Mesendoderm (in vitro differentiated cells): ENCODE measurements at places on chromosomes 12 and 14.

- no peak for DNase-seq
- H3K4me1 ChIP-seq = no peaks in the 10 kb centered on the region
- H3K27me3 ChIP-seq = no peaks in the 10 kb centered on the region
- no peak overlapping the region for H3K27ac ChIP-seq
- H3K4me3 ChIP-seq = no peak overlapping the region
Measured at GRCh38 chr14:98223106-98223505, 1048.9 kb downstream of the BCL11B start.

DNA sequence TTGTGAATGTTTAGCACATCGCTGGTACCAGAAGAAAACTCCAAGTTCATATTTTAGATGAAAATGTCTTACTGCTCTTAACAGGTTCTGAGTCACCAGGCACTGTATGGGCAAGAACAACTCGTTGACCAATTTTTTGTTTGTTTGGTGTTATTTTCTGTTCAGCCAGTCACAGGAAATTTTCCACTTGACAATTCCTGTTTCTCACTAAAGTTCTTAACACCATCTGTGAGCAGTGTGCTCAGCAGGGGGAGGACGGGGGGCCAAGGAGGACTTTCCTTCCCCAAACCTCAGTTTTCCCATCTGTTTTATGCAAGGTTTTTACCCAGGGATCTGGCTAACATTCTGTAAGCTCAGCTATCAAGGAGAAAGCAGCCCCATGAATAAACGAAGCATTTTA, 3.0 kb downstream of the NUAK1 start:
- no peak for DNase-seq
- peaks cover 36% of the 10 kb centered on the region for H3K4me1 ChIP-seq

DNA sequence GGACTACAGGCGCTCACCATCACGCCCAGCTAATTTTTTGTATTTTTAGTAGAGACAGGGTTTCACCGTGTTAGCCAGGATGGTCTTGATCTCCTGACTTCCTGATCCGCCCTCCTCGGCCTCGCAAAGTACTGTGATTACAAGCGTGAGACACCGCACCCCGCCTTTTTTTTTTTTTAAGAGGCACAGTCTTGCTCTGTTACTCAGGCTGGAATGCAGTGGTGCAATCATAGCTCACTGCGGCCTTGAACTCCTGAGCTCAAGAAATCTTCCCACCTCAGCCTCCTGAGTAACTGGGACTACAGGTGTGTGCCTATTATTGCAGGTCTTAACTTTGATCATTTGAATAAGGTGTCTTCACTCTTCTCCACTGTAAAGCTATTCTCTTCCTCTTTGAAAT, 5.3 kb upstream of the GLTP start:
- no peak overlapping the region for H3K4me3 ChIP-seq
- no peak for DNase-seq
- no peak overlapping the region for H3K27ac ChIP-seq
- H3K36me3 ChIP-seq = no peaks in the 10 kb centered on the region
- peaks cover 9% of the 10 kb centered on the region for H3K4me1 ChIP-seq

DNA sequence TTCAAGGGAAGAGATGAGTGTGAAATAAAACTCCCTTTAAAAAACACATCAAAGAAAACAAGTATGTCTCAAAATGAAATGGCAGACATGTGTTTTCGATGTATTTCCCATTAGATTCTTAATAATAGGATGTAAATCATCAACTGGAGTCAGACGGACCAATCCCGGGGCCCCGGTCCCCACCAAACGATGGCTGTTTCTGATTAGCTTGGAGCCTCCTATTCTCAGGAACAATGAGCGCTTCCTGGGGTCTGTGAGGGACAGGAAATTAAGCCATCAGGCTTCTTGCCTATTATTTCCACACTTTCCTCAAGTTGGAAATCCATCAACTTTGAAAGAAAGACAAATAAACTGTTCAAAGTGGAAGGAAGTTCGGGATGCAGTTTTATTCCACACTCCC, 179.4 kb downstream of the EFCAB11 start:
- no peak overlapping the region for H3K27ac ChIP-seq
- peaks cover 9% of the 10 kb centered on the region for H3K4me1 ChIP-seq
- DNase-seq = no peak
- H3K4me3 ChIP-seq = no peak overlapping the region
- H3K36me3 ChIP-seq = no peaks in the 10 kb centered on the region
- no peaks in the 10 kb centered on the region for H3K27me3 ChIP-seq

DNA sequence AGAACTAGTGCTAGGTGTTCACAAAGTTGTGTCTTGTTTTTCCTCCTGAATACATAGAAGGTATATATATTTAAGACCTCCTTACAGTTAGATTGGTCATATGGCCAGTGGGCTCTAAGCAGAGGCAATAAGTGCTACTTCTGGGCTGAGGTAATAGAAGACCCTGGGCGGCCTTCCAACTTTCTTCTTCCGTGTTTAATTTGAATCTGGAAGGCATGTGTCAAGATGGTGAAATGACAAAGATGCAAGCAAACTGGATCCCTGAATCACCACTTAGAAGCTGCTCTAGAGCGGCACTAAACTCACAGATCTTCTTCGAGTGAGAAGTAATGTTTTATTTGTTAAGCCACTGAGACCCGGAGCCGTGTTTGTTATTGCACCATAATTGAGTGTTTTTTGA, 201.0 kb upstream of the GZMB start:
- H3K36me3 ChIP-seq = no peaks in the 10 kb centered on the region
- H3K27me3 ChIP-seq = no peaks in the 10 kb centered on the region
- H3K27ac ChIP-seq = no peak overlapping the region

DNA sequence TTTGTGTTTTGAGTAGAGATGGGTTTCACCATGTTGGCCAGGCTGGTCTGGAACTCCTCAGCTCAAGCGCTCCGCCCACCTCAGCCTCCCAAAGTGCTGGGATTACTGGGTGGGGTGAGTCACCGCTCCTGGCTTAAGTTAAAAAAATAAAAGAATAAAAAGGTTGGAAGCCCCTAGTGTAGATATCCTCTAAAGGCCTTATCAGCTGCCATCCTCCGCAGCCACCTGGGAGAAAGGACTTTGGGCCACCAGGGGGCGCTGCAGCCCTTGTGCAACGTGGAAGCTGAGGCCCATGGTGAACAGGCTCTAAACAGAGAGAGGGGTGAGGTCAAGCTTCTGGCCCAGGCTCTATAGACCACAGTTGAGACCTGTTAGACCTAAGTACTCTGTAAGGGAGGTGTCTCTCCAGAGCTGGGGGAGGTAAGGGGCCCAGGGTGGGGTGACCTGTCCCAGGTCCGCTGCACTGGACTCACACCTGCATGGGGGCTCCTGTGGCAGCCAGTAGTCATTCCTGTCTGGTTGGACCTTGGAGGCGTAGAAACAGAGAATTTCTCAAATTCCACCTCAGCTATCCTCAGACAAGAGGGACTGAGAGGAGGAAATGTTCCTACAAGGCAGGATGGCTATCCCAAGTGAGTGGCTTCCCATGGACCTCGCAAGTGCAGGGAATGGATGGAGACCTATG, 14.0 kb upstream of the RACGAP1 start:
- H3K4me1 ChIP-seq = no peaks in the 10 kb centered on the region
- no peaks in the 10 kb centered on the region for H3K36me3 ChIP-seq
- H3K4me3 ChIP-seq = no peak overlapping the region
- no peak overlapping the region for H3K27ac ChIP-seq
- no peaks in the 10 kb centered on the region for H3K27me3 ChIP-seq
- peak; percentile 97 for DNase-seq

GRCh38 chr14:61322011-61322798, 826 bp downstream of the PRKCH start:
- DNase-seq = no peak
- peak overlapping the region; percentile 10 for H3K4me3 ChIP-seq
- peaks cover 3% of the 10 kb centered on the region for H3K4me1 ChIP-seq
- no peaks in the 10 kb centered on the region for H3K27me3 ChIP-seq
- H3K36me3 ChIP-seq = no peaks in the 10 kb centered on the region

DNA sequence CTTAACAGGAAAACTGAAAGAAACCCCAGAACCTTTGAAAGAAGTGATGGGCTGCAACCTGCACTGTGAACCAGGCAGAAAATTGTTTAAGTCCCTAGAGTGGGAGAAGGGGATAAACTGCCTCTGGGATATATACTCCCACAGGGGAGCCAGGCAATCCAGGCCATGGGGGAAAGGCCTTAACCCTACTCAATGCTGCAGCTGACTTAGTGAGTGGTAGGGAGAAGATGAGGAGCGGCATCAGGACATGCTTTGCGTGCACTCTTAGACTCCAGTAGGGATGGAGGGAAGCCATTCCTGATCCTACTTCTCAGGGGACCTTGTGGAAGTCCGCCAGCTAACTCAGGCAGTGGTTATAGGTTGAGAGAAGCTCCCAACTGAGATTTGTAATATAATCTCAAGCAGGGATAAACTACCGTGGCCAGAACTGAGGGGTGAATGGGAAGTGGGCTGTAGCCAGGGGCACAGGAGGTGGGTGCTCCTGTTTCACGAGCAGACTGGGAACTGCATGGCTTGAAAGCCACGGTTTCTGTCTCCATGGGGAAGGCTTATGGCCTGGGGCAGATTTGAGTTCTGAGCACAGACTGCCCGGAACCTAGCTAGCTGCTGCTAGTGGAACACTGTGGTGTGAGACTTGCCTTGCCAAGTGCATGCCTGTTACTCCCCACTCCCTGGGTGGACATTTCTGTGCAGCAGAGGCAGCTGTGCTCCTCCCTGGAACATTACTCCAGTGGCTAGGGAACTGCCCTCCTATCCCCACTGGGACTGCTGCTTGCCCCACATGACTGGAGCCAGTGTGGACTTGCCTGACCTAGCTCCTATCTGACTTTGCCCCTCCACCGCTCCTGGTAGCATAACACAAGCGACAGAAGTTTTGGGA, 119.2 kb upstream of the SCAF11 start:
- no peak overlapping the region for H3K27ac ChIP-seq
- no peaks in the 10 kb centered on the region for H3K4me1 ChIP-seq
- no peaks in the 10 kb centered on the region for H3K36me3 ChIP-seq
- H3K4me3 ChIP-seq = no peak overlapping the region

GRCh38 chr12:107929436-107929835, 154.9 kb downstream of the ASCL4 start:
- H3K4me3 ChIP-seq = no peak overlapping the region
- H3K27ac ChIP-seq = no peak overlapping the region
- H3K4me1 ChIP-seq = no peaks in the 10 kb centered on the region
- DNase-seq = peak; percentile 79
- H3K27me3 ChIP-seq = no peaks in the 10 kb centered on the region

DNA sequence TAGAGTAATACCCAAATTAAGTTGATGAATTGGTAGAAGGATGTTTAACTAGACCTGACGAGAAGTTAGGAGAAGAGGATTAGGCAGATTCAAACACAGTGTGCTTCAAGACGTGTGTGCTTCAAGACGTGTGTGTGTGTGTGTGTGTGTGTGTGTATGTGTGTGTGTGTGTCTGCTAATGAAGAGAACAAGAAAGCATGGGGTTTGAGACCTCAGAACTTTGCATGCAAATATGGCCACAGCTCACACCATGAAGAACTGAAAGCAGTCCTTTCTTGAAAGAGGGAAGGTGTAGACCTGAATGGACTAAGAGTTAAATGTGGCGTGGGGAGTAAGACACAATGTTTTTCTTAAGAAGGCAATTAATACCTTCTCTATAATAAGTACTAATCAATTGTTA, 32.5 kb upstream of the SSPN start:
- no peaks in the 10 kb centered on the region for H3K36me3 ChIP-seq
- H3K27me3 ChIP-seq = no peaks in the 10 kb centered on the region
- H3K4me1 ChIP-seq = no peaks in the 10 kb centered on the region

- no peak for DNase-seq
- no peak overlapping the region for H3K4me3 ChIP-seq
- H3K4me1 ChIP-seq = no peaks in the 10 kb centered on the region
- H3K36me3 ChIP-seq = no peaks in the 10 kb centered on the region
Measured at GRCh38 chr14:88986146-88986841, 161.8 kb downstream of the TTC8 start.

DNA sequence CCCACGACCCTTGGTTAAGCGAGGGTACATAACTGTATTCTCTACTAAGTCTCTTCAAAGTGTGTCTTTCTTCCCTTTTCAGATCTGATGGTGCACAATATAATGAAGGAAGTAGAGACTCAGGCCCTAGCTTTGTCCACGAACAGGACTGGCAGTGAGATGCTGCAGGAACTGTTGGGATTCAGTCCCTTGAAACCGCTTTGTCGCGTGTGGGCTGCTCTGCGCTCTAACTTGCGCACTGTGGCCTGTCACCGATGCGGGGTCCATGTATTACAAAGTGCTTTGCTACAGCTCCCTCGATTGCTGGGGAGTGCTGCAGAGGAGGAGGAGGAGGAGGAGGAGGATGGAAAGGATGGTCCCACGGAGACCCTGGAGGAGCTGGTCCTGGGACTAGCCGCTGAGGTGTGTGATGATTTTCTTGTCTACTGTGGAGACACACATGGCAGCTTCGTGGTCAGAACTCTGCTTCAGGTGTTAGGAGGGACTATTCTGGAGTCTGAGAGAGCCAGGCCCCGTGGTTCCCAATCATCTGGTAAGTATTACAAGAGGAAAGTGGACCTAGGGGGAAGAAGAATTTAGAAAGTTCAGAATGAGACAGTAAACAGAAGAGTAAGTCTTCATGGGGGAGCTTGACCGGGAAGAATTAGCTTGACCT, 803 bp downstream of the NOP9 start:
- peak overlapping the region; percentile 87 for H3K4me3 ChIP-seq
- DNase-seq = no peak
- no peaks in the 10 kb centered on the region for H3K27me3 ChIP-seq
- peaks cover 8% of the 10 kb centered on the region for H3K4me1 ChIP-seq
- H3K27ac ChIP-seq = no peak overlapping the region

DNA sequence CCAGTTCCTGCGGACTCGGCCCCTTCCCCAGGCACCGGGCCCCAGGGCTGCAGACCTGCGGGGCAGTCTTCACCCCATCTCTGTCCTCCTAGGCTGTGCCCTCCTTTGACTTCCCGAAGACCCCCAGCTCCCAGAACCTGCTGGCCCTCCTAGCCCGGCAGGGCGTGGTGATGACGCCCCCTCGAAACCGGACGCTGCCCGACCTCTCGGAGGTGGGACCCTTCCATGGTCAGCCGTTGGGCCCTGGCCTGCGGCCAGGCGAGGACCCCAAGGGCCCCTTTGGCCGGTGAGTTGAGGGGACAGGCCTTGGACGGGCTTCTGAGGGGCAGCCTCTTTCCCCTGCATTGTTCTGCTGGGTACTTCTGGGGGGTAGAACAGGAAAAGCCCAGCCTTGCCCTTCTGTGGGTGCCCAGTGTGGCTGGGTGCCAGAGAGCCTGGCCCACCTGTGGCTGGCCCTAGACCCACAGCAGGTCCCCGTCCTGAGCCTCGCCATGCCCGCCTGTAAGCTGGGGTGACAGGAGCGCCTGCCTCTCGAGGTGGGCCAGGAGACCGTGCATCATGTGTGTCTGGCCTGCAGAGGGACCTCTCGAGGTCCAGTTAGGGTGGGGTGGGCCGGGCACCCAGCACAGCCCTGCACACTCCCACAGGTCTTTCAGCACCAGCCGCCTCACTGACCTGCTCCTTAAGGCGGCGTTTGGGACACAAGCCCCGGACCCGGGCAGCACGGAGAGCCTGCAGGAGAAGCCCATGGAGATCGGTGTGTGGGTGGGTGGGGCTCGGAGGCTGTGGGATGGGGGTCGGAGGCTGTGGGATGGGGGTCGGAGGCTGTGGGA, 12.6 kb upstream of the PUS1 start:
- H3K4me1 ChIP-seq = no peaks in the 10 kb centered on the region
- H3K36me3 ChIP-seq = peaks cover 4% of the 10 kb centered on the region
- H3K4me3 ChIP-seq = no peak overlapping the region
- no peak overlapping the region for H3K27ac ChIP-seq
